Activated CD8-positive, alpha-beta memory T cell treated with anti-CD3 and anti-CD28 coated beads for 1 hour (primary cell): ENCODE measurements at places on chromosomes 3 and 15.

DNA sequence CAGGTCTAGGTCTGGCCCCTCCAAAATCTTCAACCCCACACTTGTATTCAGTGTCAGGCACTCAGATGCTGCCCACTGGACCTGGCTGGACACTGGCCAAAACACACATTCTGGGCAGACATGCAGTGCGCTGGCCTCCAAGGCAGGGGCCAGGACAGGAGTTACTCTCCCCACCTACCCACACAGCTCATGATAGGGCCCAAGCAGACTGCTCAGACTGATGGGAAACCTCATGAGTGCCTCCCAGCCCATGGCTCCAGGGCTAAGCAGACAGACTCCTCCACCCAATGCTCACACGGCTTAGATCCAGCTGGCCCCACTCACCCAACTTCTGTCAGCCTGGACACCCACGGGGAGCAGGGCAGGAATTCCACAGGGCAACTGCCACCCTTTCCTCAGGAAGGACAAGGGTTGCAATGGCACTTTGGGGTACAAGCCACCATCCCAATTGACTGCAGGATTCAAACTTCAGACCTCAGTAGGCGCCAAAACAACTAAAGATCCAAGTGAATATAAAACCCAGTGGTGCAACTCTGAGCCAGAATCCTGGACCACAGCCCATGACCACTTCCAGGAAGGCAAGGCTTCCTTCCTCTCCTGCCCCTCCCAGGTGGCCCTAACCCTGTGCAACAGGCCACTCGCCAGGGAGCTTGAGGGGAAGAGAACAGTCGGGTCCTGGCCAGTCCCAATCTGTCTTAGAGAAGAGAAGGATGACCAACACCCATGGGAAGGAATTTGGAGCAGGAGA lies 1.4 kb downstream of the LTF start:
- DNase-seq = no peak

GRCh38 chr3:54783611-54784010 lies 144.2 kb downstream of the LRTM1 start:
- DNase-seq = no peak

DNA sequence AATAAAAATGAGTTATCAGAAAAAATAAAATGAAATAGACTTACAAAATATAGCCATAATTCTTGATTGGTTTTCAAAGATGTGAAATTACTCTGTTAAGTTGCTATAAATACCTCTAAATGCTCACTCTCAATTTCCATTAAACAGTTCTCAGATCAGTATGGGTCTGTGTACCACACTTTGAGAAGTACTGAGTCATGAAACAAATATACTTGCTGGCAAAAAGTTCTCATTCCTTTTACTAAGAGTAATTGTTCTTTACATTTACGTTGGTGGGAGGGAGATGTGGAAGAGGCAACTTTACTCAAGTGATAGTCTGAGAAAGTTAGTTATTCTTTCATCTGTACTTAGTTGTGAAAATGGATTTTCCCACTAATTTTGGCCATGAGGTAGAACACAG lies 96.3 kb downstream of the ZNF385D start:
- DNase-seq = no peak

DNA sequence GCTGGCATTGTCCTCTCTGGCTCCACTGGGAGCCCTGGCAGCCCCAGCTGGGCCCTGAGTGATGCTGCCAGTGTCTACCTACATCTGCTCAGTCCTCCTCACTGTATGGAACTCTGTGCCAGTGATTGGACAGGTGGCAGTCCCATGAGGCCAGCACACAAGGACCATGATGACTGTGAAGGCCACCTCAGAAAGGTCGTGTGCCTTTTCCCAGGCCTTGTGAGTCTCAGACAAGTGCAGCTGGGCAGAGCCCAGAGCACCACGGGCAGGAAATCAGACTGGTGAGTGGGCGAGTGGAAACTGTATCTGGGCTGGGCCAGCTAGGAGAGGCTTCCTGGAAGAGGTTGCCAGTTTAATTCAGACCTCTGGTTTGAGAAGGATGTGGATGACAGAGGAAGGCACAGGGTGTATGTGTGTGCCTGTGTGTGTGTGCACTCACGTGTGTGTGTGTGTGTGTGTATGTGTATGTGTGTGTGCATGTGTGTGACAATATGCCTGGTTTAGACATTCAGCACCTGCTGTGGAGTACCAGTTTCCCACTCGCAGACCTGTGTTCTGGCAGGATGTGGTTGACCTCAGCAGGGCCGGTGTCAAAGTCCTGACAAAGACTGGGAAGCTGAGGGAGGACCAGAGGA lies 7.0 kb downstream of the MAPKAPK3 start:
- no peak for DNase-seq

DNA sequence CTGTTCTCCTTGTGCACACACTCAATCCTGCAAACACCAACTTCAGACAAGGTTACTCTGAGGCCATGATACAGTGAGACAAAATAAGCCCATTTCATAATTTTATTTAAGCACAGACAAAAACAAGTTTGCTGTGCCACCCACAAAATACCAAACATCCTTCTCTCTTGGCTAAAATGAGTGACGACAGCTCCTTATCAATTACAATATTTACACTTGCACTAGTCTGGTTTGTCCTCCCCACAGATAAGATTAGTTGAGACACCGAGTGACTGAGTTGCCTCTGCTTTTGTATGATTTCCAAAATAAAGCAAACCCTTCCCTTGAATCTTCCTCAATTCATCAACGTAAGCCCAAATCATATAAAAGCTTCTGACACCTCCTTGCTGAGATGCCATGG lies 233.5 kb upstream of the ATP10A start:
- DNase-seq = no peak

DNA sequence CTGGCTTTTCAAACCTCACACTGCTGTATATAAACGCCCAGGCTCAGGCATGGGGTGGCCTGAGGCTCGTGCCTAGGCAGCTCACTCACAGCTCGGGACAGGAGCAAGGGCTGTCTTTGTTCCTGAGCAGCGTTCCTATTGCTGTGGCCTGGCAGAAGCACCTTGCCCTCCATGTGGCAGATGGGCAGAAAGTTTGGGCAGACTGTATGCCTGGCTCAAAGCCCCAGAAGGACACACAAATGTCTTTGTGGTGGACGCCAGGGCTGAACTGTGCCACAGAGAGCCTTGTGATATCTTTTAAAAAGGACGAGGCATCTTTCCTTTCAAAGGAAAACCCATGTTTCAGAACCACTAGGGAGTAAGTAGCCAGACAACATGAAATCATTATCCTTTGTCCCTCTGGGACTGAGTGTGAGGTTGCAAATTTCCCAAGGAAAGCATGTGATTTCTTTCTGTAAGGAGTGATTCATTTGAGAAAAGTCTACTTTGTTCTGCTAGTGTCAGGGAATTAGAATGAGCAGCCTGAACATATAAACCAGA lies 29.3 kb upstream of the UBE2E1 start:
- DNase-seq = no peak

DNA sequence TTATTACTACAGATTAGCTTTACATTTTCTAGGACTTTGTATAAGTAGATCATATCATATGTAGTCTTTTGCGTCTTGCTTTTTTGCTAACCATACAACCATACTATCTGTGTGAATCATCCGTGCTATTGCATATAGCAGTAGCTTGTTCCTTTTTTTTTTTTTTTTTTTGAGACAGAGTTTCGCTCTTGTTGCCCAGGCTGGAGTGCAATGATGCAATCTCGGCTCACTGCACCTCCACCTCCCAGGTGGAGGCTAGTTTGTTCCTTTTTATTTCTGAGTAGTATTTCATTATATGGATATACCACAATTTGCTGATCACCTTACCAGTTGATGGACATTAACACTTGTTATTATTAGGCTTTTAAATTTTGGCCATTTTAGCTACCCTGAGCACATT lies 54.5 kb upstream of the TBL1XR1 start:
- DNase-seq = no peak

DNA sequence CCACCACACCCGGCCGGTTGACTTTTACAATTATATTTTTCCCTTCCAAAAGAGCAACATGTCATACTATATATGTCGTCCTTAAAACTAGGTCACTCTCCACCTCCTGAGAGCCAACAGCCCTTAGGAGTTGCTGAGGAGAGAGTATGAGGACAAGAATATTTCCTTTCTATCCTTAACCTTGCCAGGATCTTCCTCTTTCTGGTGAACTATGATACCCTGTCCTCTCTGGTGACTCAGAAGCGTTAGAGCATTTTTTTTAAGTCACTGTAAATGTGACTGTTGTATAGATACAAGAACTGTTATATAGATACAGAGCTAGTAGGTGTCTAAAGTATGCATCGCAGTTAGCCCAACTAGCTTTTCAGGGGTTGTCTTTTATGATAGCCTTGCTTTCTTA lies 33.7 kb upstream of the MTHFS start:
- no peak for DNase-seq

DNA sequence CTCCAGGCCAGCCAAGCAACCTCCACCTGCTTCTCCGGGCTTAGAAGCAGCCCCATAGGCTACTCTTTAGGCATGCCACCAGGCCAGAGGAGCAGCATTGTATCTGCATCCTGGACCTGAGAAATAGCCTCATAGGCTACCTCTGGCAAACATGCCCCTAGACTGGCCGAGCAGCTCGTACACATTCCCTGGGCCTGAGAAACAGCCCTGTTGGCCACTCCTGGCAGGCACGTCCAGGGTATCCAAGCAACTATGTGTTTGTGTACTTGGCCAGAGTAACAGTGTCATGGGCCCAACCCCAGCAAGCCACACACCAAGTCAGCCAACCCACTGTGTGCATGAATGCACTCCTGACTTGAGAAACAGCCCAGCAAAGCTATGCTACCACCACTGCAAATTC lies 498.7 kb upstream of the CDIN1 start:
- DNase-seq = no peak

GRCh38 chr15:80693682-80694610 lies 1.2 kb upstream of the ABHD17C start:
- no peak for DNase-seq

DNA sequence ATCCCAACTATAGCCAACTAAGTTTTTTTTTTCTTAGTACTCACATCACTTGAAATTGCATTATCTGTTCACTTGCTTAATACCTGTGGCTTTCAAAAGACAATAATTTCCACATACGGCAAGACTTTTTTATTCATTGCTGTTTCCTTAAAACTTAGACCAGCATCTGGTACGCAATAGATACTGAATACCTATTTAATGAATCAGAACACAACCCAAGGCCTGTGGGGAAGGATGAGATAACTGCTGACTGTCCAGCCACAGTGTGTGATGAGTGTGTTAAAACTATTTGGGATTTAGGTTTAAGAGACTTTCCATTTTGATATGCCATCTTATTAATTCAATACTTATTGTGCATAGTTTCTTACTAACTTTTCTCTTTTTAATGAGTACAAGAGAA lies 988.7 kb downstream of the NTRK3 start:
- DNase-seq = no peak
